ENCODE measurements at places on chromosomes 5 and 9.

DNA sequence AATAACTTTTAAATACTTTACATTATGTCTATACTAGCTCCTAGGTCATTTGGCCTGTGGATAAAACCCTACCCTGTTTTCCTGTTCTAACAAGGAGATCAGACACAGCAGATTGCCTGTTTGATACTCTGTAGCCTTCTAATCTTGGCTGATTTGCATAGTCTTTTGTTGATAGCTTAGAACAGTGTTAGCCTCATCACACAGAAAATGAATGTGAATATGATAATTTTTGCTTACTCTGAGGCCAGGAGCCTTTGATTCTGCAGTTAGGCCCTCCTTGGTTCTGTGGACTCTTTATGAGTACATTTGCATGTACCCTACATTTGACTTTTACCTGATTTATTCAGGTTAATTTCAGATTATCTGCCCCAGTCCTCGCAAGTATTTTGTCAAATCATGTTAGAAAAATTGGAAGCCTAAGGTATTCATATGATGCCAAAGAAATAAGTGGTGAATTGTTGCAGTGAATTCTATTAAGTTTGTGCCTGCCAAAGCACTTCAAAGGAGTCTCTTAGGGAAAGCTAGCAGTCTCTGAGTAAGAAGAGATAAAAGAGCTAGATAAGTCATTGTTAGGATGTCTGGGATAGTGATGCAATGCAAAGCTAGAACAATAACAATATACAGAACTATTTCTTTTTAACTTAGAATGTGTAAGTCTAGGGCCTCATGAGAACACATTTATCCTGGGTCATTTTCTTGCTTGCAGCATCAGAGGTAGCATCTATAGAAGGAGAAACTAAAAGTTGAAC, 56.4 kb downstream of the SCAMP1 start:
- no peak for DNase-seq

- no peak for DNase-seq
Measured at GRCh38 chr9:135992486-135993408, 31.6 kb upstream of the UBAC1 start.

- DNase-seq, result no peak
Measured at GRCh38 chr5:124527220-124527991, 219.0 kb downstream of the ZNF608 start.

DNA sequence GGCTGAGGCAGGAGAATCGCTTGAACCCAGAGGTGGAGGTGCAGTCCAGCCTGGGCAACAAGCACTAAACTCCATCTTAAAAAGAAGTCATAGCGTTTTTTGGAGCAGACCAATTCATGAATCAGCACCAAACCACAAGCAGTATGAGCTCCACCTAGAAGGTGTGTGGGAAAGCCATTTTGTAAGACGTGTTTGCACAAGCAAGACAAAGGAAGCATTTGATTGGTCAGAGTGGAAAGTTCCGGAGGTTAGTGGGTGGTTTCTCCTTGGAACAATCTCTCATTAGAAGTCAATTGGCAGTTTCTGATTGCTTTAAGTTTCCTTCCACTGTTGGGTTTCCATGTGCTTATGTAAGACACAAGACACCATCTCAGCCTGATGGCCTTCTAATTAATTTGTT, 5.0 kb downstream of the SRD5A1 start:
- no peak for DNase-seq

GRCh38 chr9:34459941-34460340, 1.3 kb downstream of the DNAI1 start:
- DNase-seq, result no peak

GRCh38 chr5:142686968-142687367, 1.1 kb upstream of the FGF1 start:
- no peak for DNase-seq

DNA sequence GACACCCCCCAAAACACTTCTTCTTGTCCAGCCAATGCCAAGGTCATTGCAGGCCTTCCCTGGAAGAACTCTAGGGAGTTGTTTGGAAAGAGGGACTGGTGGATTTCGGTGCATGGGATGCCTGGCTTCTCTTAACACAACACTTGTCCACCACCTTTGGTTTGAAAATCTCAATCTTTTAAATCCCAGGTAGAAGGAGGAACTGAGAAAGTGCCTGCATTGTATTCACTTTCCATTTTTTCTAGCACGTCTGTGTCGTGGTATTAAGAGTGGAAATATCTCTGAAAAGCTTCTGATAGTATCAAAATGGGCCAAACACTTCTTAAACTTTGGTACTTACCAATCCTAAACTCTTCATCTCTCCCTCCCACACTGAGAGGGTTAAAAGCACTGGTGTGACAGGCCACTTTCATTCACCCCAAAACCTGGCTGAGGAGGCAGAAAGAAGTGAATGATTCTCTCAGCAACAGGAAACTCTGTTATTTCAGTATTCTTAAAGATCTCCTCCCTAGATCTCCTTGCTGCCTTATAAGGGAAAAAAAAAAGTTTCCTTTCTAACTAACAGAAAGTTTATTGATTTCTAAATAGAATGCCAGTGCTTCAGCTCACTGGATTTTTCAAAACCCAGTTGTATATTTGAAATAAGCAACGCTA, 3.9 kb upstream of the NFIB start:
- no peak for DNase-seq

DNA sequence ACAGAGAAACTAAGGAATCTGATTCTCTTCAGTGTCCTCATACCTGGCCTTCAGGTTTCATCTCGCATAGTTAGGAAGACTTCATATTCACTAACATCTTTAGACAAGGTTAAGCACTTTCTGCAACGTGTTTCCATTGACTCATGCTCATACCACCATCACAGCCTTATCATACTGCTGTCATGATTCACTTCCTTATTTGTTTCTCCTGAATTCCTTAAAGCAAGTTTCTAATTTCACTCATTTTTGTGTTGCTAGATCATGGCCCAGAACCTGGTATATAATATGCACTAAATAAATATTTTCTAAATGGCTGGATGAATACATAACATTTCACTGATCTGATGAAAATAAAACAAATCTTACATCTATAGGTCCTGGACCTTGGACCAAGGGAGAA, 472.9 kb downstream of the PRELID2 start:
- no peak for DNase-seq

- DNase-seq, result no peak
Measured at GRCh38 chr9:8871396-8871795, 1071.8 kb upstream of the DMAC1 start.

GRCh38 chr5:133995883-133996563, 8.8 kb downstream of the VDAC1 start:
- no peak for DNase-seq

DNA sequence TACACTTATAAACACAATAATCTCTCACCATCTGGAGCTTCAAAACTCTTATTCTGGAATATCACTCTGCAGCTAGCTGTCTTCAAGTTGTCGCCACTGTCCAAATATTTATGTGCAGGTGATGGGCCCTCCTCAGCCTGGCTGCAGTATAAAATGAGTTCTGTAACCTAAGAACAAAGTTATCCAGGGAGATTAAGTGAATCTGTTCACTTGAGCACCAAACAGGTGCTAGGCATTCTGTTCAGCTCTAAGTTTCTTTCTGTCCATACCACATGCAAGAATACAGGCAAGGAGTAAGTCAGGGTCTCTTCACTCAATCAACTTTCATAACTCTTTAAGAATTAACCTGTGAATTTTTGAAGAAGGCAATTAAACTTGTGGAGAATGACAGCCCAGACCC, 344.1 kb downstream of the PLK2 start:
- no peak for DNase-seq

GRCh38 chr9:74742191-74742790, 145.4 kb downstream of the TRPM6 start:
- no peak for DNase-seq

- no peak for DNase-seq
Measured at GRCh38 chr5:55143624-55144023, 16.3 kb upstream of the GPX8 start.

GRCh38 chr9:126696401-126697145, 82.8 kb downstream of the LMX1B start:
- no peak for DNase-seq

GRCh38 chr9:114085387-114085789, 7.3 kb upstream of the AMBP start:
- no peak for DNase-seq

DNA sequence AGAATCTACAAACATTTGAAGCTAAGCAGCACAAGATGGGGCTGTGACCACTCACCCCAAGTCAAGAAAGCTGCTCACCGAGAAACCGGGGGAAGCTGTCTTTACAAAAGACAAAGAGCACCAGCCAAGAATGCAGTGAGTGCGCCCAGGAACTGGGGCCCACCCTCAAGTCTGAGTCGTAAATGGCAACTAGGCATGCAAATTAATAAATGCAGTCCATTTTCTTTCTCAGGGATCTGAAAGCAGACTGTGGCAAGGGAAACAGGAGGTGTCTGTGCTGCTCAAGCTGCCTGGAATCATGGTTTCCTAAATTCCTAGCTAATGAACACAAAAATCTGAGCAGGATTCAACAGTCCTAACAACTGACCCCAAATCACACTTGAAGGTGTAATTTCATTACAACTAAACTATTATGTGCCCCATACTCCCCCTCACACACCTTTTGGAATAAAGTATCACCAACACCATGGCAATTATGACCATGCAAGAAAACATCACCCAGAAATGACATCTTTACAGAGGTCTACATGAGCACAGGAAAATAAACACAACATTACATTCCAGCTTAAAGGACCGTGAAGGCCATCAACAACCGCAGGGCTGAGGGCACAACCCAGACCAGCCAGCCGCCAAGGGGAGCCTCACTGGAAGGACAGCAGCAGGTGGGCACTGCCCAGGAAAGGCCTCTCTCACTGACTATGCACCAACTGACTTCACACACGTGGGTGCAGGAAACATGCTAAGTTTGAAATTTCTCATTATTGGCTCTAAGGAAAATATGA, 17.6 kb downstream of the NSUN2 start:
- no peak for DNase-seq

DNA sequence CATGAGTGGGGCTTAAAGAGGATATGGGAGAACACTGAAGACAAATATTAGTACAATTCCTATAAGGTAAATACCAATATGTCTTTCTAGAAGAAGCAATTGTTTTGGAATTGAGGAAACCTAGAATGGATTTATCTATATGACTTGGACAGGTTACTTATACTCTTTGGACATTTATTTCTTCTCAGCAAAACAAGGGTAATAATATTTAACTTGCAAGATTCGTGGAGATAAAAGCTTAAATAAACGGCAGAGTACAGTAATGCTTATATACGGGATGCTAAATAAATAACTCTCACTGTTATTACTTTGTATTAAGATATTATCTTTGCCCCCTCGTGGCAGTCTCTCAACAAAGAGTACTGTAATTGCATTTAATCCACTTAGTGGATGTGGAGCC, 8.6 kb downstream of the DMRTA1 start:
- DNase-seq, result no peak

GRCh38 chr9:137276473-137277328, 825 bp upstream of the TOR4A start:
- DNase-seq, result no peak

GRCh38 chr5:1466631-1467265, 21.5 kb upstream of the SLC6A3 start:
- DNase-seq, result no peak

DNA sequence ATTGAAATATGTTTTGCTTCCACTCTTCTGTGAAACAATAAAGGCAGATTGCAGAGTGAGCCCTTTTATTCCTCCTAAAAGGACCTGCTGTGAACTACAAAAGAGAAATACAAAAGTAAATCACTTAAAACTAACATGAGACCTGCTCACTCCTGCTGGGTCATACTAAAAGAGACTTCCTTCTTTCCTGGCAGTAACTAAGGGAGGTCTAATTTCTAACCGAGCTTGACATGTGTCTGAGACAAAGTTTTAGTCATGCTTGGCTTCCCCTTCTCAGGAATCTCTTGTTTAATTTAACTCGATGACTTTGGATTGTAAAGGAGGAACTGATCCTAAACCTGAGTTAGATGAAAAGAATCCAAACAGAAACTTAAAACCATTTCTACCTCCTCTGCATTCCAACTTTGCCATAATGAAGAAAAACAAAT, 86.4 kb upstream of the CDH6 start:
- DNase-seq, result no peak

DNA sequence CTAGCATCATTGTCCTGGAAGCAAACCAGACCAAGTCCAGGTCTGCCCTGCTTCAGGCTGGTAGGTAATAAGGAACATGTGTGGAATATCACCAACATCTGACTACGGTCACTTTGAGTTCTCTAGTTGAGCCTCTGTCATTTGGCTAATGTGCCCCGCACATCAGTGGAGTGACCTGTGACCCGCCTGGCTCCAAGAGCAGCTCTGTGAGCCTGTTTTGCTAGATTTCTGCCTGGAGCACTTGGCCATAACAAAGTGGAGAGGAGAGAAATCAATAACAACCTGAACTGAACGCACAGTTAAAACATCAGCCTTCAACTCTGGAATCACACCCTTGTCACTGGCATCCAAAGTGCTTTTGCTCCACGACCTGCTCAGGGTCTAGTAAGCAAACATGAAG, 115.7 kb downstream of the PPP2R2B start:
- no peak for DNase-seq

- DNase-seq, result no peak
Measured at GRCh38 chr5:20570486-20570885, 582.5 kb upstream of the CDH18 start.

- no peak for DNase-seq
Measured at GRCh38 chr5:151483647-151484046, 36.2 kb downstream of the SLC36A1 start.

- no peak for DNase-seq
Measured at GRCh38 chr9:8653111-8653510, 853.5 kb upstream of the DMAC1 start.

- DNase-seq, result peak; percentile 7
Measured at GRCh38 chr5:136080483-136081216, 51.9 kb downstream of the TGFBI start.

DNA sequence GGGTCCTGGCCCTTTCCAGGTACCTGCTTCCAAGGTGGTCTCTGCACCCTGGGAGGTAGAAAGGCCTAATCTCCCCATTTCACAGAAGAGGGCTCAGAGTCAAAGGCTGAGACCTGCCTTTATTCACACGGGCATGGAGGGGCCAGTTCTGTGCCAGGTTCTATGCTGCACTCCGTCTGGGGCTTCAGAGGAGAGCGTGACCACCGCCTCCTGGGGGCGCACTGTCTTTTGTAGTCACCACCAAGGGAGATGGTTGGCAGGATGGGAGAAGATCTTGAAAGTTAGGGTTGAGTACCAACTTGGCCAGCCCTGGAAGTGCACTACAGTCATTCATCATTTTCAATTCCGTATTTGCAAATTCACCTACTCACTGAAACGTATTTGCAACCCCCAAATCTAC, 23.7 kb upstream of the PRDM12 start:
- DNase-seq, result no peak

GRCh38 chr5:73912821-73913271, 286.9 kb downstream of the ARHGEF28 start:
- no peak for DNase-seq

GRCh38 chr9:19689328-19690101, 99.3 kb downstream of the SLC24A2 start:
- no peak for DNase-seq

GRCh38 chr5:115543365-115544042, 1.1 kb downstream of the FEM1C start:
- no peak for DNase-seq

GRCh38 chr5:66074901-66075300, 69.2 kb upstream of the SREK1 start:
- DNase-seq, result no peak
